ENCODE measurements at places on chromosomes 13 and 19.

GRCh38 chr13:84812078-84812477 lies 929.8 kb upstream of the SLITRK1 start:
- no peak for DNase-seq

DNA sequence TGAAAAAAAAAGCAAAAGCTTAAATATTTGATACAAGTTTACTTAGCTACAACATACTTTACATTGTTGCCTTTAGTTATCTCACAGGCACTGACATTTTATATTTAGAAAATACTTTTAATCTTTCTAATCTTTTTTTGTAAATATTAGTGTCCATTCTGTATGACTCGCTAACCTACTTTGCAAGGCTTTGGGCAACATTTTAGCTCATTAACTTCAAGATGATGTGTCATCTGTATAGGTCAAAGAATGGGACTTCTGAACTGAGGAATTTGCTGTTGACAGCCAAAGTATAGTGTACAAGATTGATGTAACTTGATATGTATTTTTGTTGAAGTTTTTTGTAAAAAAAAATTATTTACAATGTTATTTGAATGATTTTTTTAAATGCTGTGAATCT lies 2.7 kb upstream of the C1QTNF9 start:
- DNase-seq, result no peak

DNA sequence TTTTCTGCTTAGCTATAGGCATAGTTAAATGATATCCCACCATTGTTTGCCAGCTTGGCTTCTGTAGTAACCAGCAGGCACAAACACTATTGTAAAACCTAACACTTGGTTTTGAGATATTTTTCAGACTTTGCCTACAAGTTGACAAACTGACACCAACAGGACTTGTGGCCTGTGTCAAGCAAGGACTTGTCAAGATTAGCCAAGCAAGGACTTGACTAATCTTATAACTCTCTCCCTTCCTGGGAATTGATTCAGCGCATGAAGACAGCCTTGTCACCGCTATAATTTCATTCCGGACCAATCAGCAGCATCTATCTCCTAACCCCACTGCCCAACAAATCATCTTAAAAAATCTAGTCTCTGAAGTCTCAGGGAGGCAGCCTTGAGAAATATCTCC lies 72.7 kb upstream of the SLITRK1 start:
- DNase-seq, result no peak

- DNase-seq, result no peak
Measured at GRCh38 chr19:43681821-43682220, 11.9 kb upstream of the PLAUR start.

GRCh38 chr19:33402421-33403220 lies 29.1 kb downstream of the CEBPG start:
- DNase-seq, result no peak

- no peak for DNase-seq
Measured at GRCh38 chr19:19214892-19215291, 3.1 kb downstream of the NCAN start.

GRCh38 chr13:28655561-28655960 lies 3.4 kb upstream of the POMP start:
- no peak for DNase-seq

DNA sequence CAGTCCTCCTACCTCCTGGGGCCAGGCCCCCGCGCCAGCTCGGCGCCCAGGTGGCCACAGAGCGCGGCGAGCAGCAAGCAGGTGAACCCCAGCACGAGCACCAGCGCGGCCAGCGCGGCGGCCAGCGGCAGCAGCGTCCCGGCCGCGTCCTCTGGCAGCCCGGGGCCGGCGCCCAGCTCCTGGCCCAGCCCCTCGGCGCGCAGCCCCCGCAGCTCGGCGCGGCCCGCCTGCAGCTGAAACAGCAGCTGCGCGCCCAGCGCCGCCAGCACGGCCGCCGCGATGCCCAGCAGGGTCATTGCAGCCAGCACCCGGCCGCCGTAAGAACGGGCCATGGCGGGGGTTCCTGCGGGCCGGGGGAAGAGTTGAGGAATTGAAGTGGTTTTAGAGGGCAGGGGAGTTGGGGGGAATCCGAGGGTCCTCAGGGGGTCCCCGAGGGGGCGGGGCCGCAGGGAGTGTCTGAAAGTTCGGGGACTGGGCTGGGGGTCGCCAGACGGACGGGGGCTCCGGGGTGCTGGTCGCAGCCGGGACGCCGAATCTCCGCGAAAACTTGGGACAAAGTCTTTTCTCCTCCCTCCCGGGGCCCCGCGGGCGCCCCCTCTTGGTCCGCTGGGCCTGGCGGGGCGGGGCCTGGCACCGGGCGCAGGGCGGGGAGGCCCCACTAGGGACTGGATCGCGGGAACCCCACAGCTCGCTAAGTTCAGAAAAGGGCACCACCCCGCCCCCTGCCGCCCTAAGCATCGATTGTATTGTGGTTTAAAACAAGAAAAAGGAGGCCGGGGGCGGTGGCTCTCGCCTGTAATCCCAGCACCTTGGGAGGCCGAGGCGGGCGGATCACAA lies at the start of gene TMEM221:
Gene TMEM221 (minus strand): TSS at position 538 of the 837 bp plus-strand sequence. CDS start 206 bp downstream, at position 332.
- DNase-seq, result peak; percentile 21

DNA sequence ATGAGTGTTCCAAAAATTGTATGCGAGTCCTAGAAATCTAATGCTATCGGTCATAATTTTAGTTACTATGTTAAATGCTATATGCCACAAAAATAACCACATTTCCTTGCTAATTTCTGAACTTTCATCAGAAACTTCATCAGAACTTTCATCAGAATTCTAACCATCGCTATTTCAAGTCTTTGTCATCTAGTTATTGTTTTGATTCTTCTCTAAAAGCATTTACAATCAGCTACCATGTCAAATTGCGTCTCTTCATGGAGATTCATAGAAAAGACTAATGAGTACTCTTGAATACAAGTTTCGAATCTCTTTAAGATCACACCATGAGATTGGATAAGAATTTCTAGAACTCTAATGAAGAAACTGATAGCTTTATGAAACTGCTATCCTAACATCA lies 52.7 kb upstream of the TM9SF2 start:
- no peak for DNase-seq

GRCh38 chr19:8147582-8147978 lies 1.8 kb downstream of the FBN3 start:
- DNase-seq, result no peak

- no peak for DNase-seq
Measured at GRCh38 chr13:65913173-65913572, 1317.0 kb downstream of the PCDH9 start.

DNA sequence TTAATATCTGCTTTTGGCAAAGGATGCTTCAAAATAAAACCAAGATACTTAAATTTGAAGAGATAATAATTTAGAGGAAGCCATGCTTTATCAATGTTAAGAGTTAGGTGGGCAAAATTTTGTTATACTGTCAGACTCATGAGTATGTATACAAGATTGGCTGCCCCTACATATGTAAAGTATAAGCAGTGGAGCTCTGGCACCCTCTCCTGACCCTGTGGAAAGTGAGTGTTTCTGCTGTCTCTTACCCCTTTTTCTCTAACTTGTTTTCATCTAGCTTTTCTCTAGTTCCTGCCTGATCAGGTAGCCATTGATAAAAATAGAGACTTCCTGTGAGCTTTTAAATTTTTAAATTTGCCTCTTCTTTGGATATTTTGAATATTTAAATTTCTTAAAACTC lies 710.9 kb upstream of the SPRY2 start:
- DNase-seq, result no peak

- no peak for DNase-seq
Measured at GRCh38 chr19:48495396-48495795, 16.2 kb downstream of the LMTK3 start.

DNA sequence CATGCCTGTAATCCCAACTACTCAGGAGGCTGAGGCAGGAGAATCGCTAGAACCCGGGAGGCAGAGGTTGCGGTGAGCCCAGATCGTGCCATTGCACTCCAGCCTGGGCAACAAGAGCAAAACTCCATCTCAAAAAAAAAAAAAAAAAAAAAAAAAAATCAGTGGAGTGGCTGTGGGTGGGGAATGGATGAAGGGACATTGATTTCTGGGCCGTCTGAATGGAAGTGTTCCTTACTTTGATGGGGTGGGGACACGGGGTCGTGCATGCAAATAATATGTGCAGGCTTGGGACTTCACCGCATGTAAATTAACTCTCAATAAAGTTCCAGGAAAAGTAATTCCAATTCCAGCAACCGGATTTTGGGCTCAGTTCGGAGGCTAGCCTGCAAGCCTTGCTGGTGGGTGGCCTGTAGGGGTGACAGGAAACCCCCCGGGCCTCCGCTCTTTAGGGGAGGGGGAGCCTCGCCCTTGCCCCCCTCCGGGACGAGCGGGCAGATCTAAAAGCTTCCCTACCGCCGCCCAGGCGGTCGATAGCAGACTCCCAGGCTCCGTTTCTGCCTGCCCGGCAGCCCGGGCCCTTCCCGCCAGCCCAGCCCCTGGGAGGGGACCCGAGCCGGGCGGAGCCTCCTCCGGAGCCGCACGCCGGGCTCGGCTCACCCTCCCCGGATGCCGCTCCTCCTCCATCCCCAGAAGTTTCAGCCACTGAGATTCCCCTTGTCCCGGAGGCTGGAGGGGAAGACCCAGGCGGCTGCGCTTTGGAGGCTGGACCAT lies 48.0 kb upstream of the ADGRE5 start:
- DNase-seq, result no peak

- no peak for DNase-seq
Measured at GRCh38 chr19:1392407-1392806, 8.7 kb downstream of the NDUFS7 start.

- no peak for DNase-seq
Measured at GRCh38 chr19:39845584-39845932, 621 bp downstream of the FBL start.

All from stimulated activated CD8-positive, alpha-beta memory T cell treated with anti-CD3 and anti-CD28 coated beads, Interleukin-4, amount 100 ng/mL, for 1 hour (primary cell).